ENCODE measurements at places on chromosomes 16 and 17.

DNA sequence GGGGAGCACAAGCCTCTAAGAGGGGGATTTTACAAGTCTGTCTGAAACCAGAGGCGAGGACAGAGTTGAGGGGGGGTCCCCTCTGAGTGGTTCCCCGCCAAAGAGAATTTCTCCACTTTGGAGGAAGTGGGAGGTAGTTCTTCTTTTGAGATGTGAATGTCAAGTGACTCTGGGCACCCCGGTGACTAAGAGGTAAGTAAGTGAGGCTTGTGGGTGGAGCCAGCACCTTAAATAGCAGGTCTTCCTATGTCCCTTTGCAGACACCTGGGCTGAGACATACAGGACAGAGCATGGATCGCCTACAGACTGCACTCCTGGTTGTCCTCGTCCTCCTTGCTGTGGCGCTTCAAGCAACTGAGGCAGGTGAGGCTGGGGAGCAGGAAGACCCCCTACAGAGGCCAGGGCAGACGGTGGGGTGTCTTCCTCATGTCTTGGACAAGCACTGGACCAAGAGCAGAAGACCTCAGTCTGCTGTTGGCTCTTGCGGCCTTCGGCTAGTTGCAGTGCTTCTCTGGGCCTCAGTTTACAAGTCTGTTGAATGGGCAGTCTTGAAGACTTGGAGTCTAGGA lies at the start of gene CCL22:
Gene CCL22 (plus strand): TSS at position 257 of the 569 bp plus-strand sequence. CDS start 34 bp downstream, at position 291.
- no peak for DNase-seq

DNA sequence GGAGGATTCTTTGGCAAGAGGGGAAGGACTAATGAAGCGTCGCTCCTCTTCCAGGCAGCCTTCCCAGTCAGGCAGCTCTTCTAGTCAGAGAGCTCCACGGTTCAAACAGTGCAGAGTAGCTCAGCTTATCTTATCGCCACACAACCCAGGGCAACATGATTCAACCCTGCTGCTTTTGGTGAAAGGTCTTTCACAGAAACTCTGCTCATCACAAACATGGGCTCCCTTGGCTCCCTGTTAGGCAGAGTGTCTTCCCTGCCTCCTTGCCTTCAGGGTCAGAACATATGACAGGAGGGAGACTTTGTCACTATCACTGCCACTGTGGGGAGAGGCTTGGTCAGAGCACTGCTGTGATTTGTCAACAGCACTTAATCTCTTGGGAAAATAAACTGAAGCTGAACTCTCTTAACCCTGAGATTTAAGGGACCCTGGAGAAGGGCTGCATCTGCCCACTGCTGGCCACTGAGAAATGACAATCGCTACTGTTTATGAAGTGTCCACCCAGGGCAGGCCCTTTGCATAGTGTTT lies 6.9 kb upstream of the SLC13A2 start:
- DNase-seq = no peak

GRCh38 chr16:24844101-24845030 lies 1.4 kb upstream of the SLC5A11 start:
- no peak for DNase-seq

- DNase-seq = no peak
Observed at GRCh38 chr17:72997559-72997958, 94.9 kb downstream of the SLC39A11 start.

GRCh38 chr16:83901101-83901500 lies 2.2 kb downstream of the MLYCD start:
- DNase-seq = peak; percentile 16

DNA sequence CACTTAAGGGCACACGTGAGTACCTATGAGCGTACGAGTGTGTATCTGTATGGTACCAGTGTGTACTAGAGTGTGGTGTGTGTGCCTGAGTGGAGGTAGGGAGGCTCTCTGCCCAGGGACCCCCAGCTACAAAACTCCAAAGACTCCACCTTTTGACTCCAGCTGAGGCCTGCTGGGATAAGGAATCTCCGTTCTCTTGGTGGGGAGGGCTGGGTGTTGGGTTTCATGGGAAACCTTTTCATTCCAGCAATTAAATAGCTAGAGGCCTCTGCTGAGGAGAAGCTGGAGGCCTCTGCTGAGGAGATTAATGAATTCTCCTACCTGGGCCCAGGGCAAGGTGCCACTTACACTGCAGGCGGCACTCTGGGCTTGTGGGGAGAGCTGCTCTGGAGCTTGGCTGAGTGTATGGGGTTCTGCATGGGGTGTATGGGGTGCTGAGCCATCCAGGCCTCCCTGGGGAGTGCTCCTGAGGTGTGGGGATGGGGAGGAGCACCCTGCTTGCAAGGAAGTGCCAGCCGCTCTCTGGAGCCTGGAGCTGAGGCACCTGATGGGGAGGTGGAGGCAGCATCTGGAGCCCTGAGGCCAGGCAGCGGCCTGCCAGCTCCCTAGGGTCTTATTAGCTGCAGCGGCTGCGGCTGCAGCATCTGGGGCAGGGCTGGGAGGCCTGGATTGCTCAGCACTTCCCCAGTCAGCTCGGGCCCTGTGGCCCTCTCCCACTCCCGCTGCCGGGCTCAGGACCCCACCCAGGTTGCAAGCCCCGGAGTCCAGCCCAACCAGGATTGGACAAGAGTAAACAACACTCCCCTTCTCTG lies 4.6 kb downstream of the ANKRD13B start:
- DNase-seq = no peak

- no peak for DNase-seq
Observed at GRCh38 chr17:15649861-15650421, 30.4 kb upstream of the FBXW10B start.

GRCh38 chr17:28105501-28105900 lies 63.0 kb downstream of the NLK start:
- no peak for DNase-seq

- DNase-seq = no peak
Observed at GRCh38 chr16:57260294-57260929, 15.4 kb downstream of the ARL2BP start.

- DNase-seq = no peak
Observed at GRCh38 chr17:2309338-2310154, 5.8 kb downstream of the SRR start.

- DNase-seq = no peak
Observed at GRCh38 chr16:66568355-66568754, 2.1 kb downstream of the CMTM1 start.

- no peak for DNase-seq
Observed at GRCh38 chr17:21001813-21002221, 41.0 kb downstream of the USP22 start.

DNA sequence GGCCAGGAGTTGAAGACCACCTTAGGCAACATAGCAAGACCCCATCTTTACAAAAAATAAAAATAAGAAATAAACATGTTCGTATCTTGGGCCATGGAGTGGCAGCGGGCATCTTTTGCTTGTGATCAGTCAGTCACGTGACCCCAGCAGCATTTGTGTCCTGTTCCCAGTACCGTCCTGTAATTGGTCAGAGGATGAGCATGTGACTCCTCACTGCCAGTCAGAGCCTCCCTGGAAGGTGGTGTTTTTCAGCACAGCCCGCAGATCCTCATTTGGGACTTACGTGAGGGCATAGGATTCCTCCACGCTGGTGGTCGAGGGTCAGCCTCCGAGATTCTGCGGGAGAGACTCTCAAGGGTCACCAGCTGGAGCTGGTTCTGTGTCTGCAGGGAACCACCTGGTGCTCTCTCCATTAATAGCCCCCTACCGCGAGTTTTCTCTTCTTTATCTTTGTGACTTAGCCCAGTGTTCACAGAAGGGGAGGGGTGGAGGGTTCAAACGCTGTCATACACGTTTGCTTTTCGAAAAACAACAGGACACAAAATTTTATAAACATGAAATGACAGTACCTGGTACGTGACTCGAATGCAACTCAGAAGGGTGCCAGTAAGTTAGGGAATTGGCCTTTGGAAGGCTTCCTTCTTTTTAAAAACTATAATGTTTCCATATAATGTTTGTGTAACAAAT lies 17.2 kb downstream of the MRC2 start:
- no peak for DNase-seq

- DNase-seq = no peak
Observed at GRCh38 chr16:1486551-1487390, 2.0 kb downstream of the PTX4 start.

DNA sequence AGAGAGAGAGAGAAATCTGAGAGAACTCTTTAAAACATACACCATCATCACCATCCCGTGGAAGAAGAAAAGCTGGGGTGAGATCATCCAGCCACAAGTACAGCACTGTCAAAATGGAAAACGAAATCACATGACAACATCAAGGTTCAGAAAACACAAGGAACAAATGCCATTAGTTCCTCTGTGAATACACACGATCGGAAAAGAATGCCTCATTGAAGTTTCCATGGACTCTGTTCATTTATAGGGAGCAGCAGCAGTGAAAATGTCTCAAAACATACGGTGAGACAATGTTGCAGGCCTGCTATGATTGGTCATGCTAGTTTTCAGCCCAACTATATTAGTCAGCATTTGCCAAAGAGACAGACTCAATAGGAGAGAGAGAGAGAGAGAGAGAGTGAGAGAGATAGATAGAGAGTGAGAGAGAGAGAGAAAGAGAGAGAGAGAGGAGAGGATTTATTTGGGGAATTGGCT lies 4.4 kb downstream of the CFAP97D1 start:
- peak; percentile 55 for DNase-seq

- DNase-seq = no peak
Observed at GRCh38 chr17:45867702-45868101, 23.0 kb downstream of the SPPL2C start.
